ENCODE measurements at places on chromosomes 6 and 20.

DNA sequence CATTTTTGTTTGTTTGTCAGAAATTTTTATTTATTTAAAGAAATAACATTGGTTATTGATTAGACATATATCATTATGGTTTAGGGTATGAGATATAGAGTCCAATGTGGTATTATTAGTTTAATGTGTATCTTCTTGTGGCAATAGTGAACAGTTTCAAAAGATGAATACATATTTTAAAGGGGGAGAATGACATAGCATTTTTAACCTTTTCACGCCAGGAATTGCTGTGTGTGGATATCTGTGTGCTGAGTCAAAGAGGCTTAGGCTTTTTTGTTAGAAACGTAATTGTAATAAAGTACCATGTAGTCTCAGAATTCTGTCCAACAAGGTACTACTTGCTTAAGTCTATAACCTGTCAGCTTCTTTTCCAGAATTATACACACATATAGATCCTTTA, 451.6 kb downstream of the ADGRB3 start:
- DNase-seq, result no peak

DNA sequence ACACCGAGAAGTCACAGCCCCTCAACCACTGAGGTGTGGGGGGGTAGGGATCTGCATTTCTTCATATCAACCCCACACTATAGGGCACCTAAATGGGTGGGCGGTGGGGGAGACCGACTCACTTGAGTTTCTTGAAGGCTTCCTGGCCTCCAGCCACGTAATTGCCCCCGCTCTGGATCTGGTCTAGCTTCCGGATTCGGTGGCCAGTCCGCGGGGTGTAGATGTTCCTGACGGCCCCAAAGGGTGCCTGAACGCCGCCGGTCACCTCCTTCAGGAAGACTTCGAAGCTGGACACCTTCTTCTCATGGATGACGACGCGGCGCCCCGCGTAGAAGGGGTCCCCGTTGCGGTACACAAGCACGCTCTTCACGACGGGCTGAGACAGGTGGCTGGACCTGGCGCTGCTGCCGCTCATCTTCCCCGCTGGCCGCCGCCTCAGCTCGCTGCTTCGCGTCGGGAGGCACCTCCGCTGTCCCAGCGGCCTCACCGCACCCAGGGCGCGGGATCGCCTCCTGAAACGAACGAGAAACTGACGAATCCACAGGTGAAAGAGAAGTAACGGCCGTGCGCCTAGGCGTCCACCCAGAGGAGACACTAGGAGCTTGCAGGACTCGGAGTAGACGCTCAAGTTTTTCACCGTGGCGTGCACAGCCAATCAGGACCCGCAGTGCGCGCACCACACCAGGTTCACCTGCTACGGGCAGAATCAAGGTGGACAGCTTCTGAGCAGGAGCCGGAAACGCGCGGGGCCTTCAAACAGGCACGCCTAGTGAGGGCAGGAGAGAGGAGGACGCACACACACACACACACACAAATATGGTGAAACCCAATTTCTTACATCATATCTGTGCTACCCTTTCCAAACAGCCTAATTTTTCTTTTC, at the start of gene DCDC2:
Gene DCDC2 (minus strand): TSS at position 724 of the 883 bp plus-strand sequence. CDS start 309 bp downstream, at position 415.
- no peak for DNase-seq

- no peak for DNase-seq
Observed at GRCh38 chr6:127131772-127132376, 13.4 kb downstream of the RSPO3 start.

- DNase-seq, result no peak
Observed at GRCh38 chr6:107563694-107564588, 74.0 kb downstream of the SOBP start.

GRCh38 chr6:67736816-67737215, 898.3 kb upstream of the ADGRB3 start:
- no peak for DNase-seq

- no peak for DNase-seq
Observed at GRCh38 chr6:22350109-22350508, 53.3 kb upstream of the PRL start.

DNA sequence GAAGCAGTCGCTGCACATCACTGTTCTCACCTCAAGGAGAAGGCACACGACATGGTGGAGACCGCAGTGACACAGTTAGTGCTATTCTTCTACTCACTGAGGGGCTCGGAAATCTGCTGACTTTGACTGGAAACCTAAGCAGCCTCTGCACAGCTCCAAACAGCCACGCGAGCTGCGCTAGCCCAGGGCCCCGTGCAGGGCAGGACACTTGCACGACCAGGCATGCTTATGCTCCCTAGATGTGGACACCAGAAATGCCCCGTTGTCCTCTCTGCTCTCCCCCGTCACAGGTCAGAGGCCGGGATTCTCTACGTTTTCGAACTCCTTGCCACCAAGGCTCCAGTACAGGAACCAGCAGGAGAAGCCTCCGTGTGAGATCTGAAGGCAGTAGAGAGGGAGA, 201.1 kb downstream of the WDR27 start:
- DNase-seq, result no peak

- DNase-seq, result no peak
Observed at GRCh38 chr6:75467966-75468365, 25.6 kb downstream of the FILIP1 start.

- DNase-seq, result no peak
Observed at GRCh38 chr6:129744201-129744879, 34.4 kb upstream of the ARHGAP18 start.

GRCh38 chr6:82818727-82819126, 246.9 kb downstream of the UBE3D start:
- DNase-seq, result no peak

GRCh38 chr6:49647476-49647875, 10.8 kb upstream of the RHAG start:
- DNase-seq, result no peak

DNA sequence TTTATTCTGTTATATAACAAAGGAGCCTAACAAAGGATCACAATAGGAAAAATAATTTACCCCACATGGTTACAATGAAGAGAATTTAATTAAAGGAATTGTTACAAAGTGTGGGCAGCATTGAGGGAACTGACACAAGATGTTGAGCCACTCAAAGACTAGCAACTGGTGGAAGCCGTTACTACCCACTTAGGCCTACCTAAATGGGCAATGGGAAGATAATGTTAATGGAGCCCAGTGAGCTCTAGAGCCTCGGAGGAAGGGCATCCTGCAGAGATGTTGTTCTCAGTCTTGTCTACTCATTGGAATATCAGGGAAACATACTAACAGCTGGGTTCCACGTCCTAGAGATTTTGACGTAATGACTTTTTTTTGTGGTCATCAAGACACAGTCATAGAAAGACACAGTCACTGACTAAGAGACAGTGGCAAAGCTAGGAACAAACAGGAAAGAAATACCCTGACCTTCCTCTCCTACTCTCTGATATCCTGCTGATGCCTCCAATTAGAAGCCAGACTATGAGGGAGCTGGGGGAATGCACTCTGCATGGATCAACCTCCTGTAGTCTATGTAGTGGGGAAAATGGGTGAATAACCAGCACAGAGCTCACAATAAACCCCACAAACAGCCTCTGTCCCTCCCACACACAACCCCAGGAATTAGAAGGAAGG, 523.8 kb upstream of the FLRT3 start:
- no peak for DNase-seq

DNA sequence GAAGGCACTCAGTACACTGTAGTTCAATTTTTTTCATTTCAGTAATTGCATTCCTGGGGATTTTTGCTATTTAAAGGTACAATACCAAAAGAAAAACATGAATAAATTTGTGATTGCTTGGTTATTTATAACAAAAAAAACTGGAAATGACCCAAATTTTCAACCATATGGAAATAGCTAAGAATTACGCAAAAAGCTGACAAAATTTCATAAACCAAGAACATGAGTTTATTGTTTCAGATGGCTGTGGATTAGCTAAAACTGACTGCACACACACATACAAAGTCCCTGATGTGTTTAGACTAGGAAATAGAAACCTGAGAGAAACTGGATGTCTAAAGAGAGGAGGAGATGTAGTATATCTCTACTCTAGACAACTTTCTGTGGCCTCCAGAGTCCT, 718.4 kb upstream of the CHD6 start:
- no peak for DNase-seq

- DNase-seq, result no peak
Observed at GRCh38 chr20:35820715-35821114, 48.9 kb downstream of the PHF20 start.

DNA sequence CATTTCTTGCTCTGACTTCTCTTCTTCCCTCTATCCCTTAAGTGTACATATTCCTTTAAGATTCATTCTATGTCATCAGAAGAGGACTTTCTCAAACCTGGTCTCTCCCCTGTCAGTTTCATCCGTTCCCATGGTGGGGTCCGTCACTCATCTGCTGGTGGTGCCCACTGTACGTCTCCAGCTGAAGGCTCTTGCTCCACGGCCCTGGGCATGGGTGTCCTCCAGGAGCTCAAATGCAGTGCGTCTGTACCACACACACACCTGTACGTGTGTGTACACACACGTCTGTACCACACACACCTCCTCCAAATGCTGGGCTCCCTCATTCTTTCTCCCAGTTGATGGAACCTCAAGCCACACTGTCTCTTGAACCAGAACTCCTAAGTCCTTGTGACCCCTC, 85.6 kb downstream of the CAP2 start:
- DNase-seq, result no peak
